Cardiac septum (tissue), 1 donor: ENCODE measurements at places on chromosomes 4 and X.

DNA sequence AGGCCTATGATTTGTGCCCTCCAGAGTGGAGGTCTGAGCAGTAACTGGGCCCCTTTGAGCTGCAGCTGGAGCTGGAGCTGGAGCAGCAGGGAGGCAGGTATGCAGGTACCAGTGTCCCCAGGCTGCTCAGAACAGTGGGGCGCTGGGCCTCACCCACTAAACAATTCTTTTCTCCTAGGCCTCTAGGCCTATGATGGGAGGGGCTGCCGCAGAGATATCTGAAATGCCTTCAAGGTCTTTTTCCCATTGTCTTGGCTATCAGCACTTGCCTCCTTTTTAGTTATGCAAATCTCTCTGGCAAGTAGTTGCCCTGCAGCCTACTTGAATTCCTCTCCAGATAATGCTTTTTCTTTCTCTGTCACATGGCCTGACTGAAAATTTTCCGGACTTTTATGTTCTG is 79.7 kb upstream of the OTUD4 start:
- DNase-seq = no peak

DNA sequence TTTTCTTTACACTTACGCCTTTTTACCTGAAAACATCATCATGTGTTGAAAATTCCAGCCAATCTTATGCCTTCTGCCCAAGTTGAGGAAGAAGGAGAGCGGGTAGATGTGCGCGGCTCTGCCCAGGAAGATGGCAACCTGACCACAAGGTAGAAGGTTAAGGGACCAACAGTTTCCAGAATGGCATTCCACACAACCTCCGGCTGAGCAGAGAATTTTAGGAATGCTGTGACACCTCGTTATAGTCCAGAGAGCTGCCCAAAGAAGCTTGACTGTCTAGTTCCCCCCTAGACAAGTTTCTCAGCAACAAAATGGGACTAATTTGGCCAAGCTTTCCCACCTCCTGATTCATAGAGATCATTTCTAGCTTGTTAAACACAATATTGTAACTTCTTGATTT is 75.1 kb downstream of the CHST7 start:
- DNase-seq = no peak

GRCh38 chr4:1674682-1675081 is 9.4 kb downstream of the FAM53A start:
- DNase-seq = no peak

GRCh38 chr4:36573441-36573840 is 292.0 kb downstream of the DTHD1 start:
- no peak for DNase-seq

GRCh38 chrX:8832582-8833378 is 31.6 kb upstream of the FAM9A start:
- DNase-seq = no peak

- DNase-seq = no peak
Measured at GRCh38 chr4:108620933-108621905, 843 bp downstream of the RPL34 start.

GRCh38 chr4:12421364-12421763 is 992.7 kb upstream of the HS3ST1 start:
- DNase-seq = no peak

GRCh38 chr4:98210281-98210680 is 50.9 kb upstream of the RAP1GDS1 start:
- DNase-seq = no peak

DNA sequence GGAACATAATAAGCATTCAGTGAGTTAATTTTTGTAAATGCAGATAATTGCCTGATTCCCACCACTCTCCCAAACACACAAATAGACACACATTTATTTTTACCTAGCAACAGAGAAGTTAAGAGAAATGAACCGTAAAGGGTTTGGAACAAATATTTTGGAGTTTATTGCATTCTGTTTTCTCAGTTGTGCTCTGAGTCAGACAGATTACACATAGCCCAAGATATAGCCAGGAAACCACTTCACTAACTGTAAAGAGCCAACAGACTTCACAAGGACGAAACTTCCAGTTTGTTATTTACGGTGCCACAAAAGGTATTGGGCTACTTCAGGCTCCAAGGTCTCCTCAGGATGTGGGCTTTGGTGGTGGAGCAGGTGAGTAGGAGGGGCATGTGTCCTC is 217.0 kb downstream of the BMPR1B start:
- no peak for DNase-seq

GRCh38 chr4:154414796-154415195 is 76.8 kb downstream of the DCHS2 start:
- no peak for DNase-seq

DNA sequence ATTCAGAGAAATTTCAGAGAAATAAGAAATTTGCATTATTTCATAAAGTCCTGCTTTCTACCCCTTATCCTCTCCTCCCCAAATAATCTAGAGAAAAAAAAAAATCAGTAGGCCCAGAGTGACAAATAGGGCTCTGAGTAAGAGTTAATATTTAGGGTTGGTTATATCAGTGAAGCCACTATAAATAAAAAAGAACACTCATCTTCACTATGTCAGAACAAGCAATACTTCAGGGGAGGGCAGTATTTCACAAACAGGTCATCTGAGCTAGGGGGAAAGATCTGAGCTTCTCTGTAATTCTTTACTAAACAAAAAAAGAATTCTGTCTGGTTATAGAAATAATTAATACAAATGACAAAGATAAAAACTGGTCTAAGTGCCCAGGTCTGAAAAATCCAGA is 39.4 kb downstream of the PDE5A start:
- no peak for DNase-seq

- no peak for DNase-seq
Measured at GRCh38 chrX:18898492-18898891, 85.4 kb downstream of the PHKA2 start.

DNA sequence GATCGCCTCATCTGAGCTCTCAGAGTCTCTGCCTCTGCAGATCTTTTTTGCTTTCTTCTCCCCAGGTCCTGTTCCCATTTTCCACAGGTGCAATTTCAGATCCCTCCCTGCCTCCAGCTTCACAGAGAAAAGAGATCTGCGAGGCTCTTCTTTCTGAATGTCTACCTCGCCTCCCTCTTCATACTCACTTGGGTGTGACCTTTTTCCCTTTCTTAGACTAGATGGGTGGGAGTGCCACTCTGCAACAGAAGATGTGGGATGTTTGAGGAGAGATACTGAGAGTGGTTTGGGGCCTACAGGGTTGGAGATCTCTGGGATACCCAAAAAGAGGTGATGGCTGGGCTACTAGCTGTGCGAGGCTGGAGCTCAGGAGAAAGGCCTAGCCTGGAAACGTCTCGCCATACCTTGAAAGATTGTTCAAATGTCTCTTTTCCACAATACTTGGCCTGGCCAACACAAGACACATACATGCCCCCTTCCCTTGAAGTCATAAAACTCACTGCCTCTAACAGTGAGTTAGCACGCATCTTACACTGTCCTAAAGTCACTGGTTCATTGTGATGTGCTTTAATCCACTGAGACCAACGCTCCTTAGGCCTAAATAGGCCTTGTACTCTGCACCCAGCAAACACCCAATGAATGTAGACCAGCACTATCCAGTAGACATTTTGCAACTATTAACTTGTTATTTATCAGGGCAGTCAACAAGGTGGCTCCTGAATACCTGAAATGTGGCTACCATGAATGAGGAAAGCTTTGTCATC is 33.6 kb downstream of the IRF2 start:
- DNase-seq = no peak

DNA sequence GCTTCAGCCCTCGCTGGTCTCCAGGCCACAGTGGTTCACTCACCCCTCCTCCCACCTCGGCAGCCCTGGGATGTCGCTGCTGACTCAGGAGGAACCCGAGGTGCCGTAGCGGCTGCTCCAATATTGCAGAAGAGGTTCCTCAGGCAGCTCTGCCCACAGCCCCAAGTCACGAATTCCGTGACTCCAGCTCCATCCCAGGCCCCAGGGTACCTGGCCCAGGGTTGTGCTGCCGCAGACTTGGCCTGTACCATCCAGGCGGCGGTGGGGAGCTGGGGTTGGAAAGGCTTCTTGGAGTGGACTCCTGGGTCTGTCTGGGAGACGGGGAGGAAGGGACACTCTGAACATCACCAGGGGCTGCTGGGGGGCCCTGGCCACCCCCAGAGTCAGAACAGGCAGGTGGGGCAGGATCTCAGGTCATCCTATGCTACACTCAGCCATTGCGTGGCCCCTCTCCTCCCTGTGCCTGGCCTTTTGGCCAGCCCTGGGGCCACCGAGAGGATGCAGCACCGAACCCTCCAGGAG is 728 bp upstream of the HGFAC start:
- no peak for DNase-seq

DNA sequence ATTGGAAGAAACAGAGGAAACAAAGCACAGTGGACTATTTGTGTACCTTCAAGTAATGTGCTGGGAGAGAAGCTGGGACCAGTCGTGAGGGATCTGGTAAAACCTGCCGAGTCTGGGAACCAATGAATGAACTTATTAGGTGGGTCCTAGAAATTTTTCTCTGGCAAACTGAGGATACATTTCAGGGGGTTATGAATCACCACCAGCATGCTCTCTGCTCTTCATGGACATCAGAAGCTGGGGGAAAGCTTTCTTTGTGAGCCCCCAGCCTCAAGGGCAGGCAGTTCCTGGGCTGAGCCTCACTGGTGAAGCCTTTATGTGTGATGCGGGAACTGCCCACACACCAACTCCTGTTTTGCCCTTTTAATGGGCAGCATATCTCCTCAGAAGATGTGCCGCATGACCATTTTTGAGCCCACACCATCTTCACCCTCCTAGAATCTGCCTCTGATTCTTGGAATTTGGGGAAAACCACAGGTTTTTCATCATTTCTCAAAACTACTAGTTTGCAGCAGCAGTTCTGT is 95.4 kb upstream of the ENPP6 start:
- DNase-seq = no peak

DNA sequence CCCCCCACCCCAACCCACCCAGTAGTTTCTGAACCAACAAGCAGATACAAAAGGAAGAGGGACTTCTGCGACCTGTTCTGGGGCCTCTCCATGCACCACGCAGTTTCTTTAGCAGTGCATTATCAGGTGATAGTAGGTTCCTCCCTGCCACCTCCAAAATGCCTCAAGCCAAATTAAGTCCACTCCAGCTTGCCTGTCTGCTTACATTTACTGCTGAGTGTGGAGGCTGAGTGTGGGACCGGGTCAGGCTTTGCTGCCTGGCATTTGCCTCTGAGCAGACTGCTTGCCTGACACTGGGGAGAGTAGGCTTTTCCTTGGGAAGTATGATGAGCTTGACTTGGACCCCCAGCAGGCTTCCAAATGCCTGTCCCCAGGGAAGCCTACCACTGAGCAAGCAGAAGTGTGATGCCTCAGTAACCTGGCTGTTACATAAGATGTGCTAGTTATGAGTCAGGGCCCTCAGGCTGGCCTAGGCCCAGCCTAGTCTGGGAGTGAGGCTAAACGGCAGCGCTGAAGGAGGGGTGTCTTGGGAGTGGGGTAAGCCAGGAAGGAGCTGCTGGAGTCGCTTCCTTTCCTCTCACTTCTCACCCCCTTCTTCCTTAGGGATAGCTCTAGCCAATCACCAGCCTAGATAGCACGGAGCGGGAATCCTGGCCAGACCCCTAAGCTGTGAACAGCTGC is 9.0 kb downstream of the TSC22D3 start:
- no peak for DNase-seq

- DNase-seq = no peak
Measured at GRCh38 chr4:177127658-177128057, 182.0 kb upstream of the NEIL3 start.

GRCh38 chr4:85708468-85708867 is 233.5 kb downstream of the ARHGAP24 start:
- DNase-seq = no peak

DNA sequence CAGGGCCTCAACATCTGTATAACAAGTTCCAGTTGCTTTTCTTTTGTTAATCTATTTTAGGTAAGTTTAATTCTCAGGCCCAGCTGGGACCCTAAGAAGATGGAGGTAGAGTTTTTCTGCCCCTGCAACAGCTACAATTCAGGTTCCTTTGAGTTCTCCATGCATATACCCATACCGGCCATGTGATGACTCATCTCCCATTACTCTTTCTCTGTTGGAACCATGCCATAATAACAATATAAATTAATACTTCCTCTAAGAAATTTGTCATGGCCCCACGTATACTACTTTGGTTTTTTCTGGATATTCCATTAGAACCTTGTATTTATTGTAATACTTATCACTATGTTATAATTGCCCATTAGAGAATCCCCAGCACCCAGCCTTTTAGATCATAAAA is 1.3 kb upstream of the INTU start:
- no peak for DNase-seq

GRCh38 chrX:54540289-54540688 is 10.3 kb downstream of the GNL3L start:
- DNase-seq = no peak

- DNase-seq = no peak
Measured at GRCh38 chrX:95290455-95290854, 1394.2 kb upstream of the DIAPH2 start.
